Fibroblast of skin of abdomen (primary cell): ENCODE measurements at places on chromosomes 7 and 10.
A peak's percentile ranks its signal among the peaks of the same experiment; 100 is the strongest.

DNA sequence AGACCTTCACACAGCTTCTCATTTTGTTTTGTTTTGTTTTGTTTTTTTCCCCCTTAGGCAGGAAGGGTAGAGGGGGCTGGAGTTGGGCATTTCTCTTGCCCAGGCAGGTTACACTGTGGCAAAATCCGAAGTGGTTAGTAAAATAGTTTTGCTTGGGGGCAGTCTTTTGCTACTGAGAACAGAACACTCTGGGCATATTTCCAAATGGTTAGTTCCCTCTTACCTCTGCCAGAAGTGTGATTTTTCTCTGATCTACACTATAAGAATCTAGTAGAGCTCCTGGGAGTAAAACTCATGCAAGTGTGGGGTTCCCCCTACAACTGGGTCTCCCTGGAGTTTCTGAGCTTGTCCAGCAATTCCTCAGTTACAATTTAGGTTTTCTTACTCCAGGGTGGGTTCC, 61.7 kb downstream of the NPS start:
- DNase-seq: no peak

GRCh38 chr10:91077549-91078071, 142.9 kb upstream of the PCGF5 start:
- DNase-seq: peak; percentile 24

DNA sequence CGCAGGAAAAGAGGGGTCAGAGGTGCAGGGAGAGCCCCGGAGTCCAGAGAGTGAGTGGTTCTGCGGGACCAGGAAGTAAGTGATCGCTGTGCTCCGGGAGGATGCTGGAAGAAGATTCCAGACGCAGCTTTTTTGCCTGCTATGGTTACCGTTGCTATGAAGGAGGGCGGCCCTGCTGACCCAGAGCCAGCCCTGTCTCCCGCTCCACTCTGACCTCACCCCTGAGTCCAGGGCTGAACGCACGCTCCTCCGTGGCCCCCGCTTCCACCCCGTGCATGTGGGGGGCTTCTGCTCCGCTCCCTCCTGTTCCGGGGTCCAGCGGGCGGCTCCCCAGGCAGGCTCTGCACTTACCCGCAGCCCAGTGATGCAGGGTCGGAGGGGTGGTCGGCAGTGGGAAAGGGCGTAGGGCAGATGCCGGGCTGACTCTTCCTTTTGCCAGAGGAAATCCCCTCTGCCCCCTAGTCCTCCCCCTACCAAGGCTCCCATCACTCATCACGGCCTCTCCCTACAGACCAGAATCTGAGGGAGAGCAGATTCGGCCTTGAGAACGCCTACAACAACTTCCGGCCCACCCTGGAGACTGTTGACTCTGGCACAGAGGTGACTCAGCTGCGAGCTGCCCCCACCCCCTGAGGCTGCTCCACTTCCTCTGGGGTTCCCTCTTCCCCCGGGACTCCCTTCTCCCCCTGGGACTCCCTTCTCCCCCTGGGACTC, 2.7 kb upstream of the MUC17 start:
- peak; percentile 83 for DNase-seq

DNA sequence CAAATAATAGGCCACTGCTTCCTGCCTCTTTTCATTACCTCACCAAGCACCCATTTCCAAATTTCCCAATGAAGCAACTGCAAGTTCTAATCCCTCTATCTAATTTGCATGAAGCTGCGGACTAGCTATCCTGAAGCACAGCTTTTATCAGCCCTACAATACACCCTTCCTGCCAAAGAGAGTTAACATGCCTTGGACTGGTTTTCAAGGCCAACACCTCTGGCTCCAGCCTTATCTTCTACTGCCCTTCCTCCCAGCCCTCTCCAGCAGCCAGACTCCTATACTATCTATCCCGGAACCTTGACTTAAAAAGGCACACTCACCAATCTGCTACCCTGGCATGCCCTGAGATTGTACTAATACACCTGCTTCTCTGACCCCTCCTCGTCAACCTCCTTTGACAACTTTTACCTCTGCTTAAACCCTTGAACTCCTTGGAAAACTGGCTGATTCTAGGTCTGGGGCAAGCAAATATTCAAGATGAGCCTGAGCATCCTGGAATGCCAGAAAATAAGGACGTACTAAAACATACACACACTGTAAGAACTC, 73.4 kb downstream of the SGMS1 start:
- DNase-seq: no peak

DNA sequence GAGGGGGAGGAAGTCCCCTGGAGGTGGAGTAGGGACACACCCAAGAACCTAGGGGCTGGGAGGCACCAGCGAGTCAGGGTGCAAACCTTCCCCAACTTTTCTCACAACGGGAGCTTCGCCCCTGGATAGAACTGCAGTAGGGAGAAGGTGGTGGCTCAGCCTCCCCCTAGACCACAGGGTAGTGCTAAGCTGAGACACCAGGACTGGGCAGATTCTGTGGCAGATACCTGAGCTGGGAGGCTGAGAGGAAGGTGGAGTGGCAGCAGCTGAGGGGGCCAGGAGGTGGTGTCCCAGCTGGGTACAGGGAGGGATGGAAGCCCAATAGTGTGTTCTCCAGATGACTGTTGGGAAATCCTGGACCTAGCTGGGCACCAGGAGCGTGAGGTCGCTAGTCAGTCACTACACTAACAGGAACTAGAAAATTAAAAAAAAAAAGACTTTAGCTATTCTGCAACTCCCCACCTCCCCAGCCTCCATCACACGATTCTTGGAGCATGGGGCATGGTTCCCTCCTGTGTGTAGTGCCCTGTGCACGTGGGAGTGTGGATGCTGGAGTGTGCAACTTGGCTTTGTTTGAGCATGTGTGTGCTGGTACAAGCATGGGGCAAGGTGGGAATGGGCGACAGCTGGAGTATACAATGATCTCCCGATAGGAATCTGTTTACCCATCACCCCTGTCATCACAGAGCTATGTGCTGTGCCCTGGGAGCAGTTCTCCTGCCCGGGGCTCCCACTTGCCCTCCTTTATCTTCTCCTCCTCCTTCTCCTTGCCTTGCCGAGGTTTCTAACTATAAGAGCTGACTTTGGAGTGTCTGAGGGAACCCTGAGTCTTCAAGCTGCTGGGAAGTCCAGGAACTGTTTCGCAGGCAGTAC, 8.8 kb upstream of the TRPV6 start:
- DNase-seq: no peak

GRCh38 chr7:17234030-17234397, 64.4 kb upstream of the AHR start:
- no peak for DNase-seq

DNA sequence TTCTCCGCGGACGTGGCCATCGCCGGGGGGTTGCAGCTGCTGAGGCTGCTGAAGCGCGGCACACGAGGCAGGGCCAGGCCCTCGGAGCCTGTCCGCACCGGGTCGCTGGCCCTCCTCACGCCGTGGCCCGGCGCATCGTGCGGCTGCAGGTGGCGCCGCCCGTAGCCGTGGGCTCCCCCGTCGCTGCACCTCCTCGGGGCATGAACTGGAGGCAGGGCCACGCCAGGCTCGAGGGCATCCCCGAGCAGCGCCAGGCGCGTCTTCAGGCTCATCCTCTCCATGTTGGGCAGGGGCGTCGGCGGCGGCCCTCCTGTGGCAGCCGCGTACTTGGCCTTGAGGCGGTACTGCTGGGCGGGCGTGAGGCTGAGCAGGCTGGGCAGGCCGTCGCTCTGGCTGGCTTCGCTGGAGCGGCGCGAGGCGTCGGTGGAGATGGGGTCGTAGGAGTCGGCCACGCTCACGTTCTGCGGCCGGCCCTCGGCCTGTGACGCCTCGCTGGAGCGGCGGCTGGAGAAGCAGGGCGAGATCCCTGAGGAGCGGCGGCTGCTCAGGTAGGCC, 263.1 kb upstream of the INHBA start:
- no peak for DNase-seq

DNA sequence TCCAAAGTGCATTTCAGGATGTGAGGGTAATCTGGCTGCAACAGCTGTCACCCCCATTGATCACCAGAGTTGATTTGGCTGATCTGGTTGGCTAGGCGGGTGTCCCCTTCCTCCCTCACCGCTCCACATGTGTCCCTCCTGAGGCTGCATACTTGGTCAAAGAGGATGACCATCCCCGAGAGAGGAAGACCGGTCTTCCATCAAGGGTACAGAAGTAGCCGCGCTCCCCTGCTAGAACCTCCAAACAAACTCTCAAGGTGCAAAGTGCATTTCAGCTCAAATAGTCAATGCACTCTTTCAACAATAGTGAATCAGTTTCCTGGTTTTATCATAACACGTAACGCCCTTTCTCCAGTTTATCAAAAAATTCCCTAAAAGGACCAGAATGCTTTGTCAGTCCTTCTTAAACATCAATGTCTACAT, 44.6 kb downstream of the CARD11 start:
- no peak for DNase-seq

DNA sequence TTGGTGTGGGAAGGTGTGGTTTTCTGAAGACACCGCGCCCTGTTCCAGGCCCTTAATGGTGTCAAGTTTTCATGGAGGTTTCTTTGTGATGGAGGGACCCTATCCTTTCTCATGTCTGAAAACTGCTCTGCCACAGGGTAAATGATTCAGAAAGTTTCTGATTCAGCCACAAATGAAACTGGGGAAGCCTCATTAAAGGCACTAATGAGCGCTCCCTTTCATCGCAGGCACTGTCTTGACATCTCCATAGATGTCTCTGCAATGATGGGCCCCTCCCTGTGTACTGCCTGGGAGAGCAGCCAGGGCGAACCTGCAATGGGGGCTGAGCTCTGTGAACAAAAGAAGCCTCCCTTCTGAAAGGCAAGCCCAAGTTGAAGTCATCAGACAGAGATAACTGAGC, 355.3 kb downstream of the PRPF18 start:
- DNase-seq: no peak

DNA sequence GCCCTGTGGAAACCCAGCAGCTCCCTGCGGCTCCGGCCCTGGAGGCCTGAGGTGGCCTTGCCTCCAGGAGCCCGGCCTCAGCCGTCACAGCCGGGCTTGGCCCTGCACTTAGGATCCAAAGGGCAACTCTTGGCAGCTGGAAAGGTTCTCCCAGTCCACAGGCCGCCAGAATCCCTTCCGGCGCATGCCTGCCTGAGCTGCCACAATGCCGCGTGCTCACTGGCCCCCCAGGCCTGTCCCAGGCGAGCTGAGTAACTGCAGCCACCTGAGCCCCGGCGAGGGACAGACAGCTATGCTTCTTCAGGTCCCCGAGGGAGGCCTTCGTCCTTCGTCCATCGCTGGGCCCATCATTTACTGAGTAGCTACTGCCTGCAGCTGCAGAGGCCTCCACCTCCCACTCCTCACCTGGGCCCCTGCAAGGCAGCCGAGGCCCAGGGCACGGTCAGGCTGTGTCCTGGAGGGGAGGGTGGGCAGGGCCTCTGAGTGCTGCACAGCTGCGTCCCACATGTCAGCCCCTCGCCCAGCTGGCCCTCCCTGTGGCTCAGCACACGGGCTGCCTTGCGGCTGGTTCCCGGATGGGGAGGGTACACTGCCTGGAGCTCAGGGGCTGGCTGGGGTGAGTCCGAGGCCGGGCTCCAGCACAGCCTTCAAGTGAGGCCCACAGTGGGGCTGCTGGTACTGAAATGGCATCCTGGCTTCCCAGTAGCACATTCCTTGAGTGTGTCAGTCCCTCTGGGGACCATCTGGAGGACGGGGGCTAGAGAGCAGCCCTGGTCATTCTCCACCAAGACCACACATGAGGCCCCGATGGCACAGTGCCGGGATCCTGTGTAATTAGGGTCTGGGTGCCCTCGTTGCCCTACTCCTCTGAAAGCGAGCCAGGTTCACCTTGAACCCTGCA, 172.5 kb downstream of the ELFN1 start:
- peak; percentile 65 for DNase-seq

DNA sequence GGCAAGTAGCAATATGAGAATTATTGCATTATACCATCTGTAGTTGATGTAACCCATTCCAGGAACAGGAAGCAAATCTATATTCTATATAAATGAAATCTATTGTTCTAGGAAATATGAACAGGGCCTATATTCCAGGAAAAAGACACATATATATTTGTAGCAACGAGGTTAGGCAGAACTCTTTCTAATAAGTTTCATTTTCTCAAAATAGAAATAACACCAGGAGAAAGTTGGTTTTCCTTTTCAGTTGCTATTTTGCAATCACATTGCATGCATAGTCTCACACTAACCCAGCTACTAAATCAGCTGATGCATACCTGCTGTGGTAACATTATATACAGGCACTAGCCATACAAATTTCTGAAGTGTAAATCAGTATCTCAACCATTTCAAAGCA, 6.2 kb upstream of the IFIT2 start:
- DNase-seq: peak; percentile 85

DNA sequence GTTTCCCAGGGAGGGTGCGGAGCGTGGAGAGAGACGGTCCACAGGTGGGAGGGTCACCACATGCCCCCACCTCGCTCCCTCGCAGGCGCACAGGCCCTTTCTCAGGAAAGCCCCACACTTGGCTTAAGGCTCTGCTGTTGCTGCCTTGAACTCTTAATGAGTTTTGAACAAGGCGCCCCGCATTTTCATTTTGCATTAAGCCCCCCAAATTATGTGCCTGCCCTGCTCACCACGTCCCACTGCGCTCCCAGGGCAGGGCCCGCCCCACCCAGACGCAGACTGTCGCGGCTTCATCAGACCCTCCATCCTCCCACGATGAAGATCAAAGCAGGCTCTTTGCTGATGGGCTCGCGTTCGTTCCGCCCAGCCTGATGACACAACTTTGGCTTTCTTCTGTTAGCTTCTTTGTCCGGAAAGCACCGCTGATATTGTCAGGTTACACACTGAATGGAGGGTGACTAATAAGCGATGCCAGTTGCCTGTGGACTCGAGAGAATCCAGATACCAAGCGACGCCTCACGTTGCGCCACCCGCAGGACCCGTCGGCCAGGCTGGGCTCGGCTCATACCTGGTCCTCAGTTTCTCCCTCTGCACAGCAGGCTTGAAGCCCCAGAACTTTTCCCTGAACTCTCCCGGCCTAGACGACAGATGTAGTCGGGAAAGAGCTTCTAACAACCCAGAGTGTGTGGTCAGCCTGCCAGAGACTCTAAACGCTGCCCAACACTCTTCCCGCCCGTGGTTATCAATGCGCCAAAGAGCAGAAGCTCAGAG, 9.5 kb downstream of the CALML3 start:
- no peak for DNase-seq

DNA sequence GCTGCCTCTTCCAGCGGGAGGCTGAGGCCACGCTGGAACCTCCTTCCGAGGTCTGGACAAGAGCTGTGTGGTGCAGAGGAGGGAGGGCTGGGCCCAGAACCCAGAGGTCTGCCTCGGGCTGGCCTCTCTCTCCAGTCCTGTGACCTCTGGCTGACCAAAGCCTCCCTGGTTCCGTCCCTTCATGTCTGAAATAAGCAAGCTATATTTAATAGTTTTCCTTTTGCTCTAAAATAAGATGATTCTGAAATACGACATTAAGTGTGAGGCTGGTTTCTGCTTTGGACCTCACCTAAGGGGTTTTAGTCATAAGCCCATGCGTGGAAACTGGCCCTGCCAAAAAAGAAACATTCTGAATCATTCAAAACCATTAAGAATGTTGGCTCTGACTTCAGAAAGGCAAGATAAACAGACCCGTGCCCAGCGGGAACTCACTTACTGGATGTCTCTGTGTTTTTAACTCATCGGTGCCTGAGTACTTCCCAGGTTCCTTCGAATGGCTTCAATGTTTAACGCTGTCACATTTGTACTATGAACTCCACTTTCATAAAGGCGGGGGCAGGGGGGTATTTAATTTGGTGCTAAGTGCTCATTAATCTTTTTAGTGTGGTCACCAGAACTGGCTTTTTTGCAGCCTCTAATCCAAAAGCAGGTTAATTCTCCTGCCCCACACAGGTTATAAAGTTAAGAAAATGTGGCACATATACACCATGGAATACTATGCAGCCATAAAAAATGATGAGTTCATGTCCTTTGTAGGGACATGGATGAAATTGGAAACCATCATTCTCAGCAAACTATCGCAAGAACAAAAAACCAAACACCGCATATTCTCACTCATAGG, 157.5 kb upstream of the KLF14 start:
- DNase-seq: peak; percentile 90

GRCh38 chr7:76238326-76238725, 36.6 kb downstream of the SRRM3 start:
- DNase-seq: no peak

- no peak for DNase-seq
These were observed 15.3 kb downstream of the ZFAND4 start for GRCh38 chr10:45657033-45657926.
